ENCODE measurements at places on chromosomes 2 and 18.

DNA sequence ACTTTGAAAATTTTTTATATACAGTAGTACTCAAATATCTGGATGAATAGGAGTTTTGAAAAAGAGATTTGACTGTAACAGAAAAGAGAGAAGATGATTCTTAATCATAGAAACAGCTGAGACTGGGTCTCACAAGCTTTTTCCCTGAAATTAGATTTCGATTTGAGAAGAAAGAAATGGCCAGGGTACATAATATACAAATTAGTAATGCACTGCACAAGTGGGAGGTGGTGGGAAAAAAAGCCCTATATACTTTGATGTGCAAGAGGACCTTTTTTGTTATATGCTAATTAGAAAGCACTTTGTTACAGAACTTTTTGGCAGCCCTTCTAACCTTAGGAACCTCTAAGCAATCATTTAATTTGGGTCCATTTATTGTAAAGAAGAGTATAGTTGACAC is 62.9 kb downstream of the EML4 start:
- no peak for DNase-seq

- no peak for DNase-seq
Measured at GRCh38 chr2:64000630-64001381, 18.4 kb downstream of the VPS54 start.

GRCh38 chr2:188449971-188450370 is 158.3 kb downstream of the GULP1 start:
- no peak for DNase-seq

GRCh38 chr2:12896318-12896982 is 179.7 kb downstream of the TRIB2 start:
- DNase-seq = no peak
